ENCODE measurements at places on chromosomes 16 and 17.

GRCh38 chr16:66273644-66274334 lies 92.7 kb upstream of the CDH5 start:
- peak; percentile 83 for DNase-seq

DNA sequence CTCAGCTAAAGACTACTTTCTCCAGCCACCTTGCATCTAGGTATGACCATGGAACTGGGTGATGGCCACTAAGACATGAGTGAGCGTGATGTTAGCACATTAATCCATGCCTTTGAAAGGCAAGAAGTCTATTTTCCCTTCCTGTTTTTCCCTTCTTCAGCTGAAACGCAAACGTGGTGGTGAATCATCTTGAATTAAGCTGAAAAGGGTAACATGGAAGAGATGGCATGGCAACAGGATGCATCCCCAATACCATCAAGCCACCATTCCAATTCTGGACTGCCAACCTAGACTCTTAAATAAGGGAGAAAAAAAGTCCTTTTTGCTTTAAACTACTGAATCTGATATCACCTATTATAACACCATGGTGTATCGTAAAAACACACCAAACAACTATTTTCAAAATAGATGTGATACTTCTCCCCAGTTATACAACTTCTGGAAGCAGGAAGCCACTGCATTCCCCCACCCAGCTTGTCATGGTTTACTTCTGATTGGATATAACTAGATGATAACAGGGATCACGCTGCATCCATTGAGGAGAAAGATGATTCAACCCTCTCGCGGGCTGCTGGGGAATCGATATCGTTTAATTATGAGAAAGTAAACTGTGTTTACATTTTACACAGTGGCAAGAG lies 368.6 kb downstream of the CDH13 start:
- DNase-seq: no peak

DNA sequence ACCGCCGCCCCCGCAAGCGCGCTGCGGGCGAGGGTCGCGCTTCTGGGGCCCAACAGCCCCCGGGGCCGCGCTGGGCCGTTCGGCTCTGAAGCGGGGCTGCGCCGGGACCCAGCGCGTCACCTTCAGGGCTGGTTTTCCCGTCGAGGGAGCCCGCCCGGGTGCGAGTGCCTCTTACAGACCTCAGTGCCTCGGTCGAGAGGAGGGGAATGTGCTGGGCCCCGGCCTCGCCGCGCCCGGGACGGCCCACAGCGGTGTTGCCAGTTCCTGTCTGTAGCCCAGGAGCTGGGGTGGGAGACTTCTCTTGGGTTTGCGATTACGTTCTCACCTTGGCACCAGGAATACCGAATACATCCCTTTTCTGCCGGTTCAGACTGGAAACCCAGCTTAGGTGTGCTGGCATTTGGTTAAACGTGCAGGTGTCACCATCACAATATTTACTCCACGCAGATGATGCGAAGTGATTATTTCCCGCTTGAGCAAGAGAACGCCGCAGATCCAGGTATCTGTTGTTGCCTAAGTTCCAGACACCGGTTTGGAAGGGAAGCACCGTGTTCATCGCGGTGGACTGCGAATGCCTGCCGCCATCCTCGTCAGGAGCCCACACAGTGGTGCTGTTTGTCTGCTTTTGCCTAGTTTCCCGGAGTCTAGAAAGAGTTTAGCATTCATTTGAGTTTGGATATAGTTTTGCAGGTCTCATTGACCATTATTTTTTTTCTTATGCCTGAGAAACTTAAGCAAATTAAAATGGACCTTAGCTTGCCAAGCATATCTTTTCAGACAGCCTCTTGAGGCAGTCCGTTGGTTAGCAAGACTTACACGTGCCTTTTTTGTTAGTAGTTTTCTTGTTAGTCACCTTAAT lies 914 bp downstream of the MAP1LC3B start:
- no peak for DNase-seq

GRCh38 chr17:969811-970355 lies 9.7 kb downstream of the NXN start:
- DNase-seq: peak; percentile 26

GRCh38 chr17:46182961-46183360 lies 10.3 kb downstream of the KANSL1 start:
- no peak for DNase-seq

DNA sequence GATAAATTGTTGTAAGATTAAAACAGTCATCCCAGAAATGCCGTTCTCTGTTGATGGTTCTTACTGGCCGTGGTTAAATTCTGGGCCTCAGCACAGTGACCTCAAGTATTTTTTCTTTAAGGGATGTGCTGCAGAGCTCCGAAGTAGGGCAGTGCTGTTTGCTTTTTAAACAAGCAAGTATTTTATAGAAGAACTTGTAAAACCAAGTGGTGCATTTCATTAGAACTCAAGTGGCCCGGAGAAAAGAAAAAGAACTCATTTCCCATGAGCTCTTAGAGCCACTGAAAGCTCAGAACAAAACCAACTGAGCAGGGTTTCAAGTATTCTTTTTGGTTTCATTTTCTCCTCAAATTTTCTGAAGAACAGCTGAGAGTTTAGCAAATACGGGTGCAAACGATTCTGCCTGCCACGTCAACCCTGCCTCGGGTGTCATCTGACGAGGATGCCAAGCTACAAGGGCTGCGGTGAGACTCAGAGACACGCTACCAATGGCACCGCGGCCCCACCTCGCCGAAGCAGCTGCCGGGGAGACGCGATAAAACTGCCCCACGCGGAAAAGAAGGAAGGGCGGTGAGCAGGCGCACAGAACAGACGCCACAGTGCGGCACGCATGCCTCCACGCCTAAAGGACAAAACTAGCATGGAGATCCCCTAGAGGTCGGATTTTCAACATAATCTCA lies 6.3 kb downstream of the LMF1 start:
- peak; percentile 49 for DNase-seq

DNA sequence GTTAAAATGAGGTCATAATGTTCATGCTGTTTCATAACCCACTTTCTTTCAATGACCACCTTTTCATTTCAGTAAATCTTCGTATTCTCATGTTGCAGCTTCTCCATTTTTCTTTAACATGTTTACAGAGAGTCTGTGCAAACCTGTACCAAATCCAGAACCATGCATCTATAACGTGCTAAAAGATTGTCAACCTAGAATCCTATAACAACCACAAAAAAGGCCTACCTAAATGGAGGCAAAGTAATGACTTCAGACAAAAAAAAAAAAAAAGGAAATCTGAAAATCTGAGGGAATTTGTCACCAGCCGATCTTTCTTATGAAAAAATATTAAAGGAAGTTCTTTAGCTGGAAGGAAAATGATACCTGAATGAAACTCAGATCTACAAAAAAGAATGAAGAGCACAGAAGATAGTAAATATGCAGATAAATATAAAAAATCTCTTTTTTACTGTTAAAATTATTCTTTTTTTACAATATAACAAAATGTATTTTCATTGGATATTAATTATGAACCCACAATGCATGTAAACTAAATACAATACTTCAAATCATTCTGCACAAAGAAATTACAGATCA lies 1.4 kb upstream of the SLFN11 start:
- no peak for DNase-seq

GRCh38 chr17:82497483-82498405 lies 21.8 kb upstream of the FOXK2 start:
- no peak for DNase-seq

DNA sequence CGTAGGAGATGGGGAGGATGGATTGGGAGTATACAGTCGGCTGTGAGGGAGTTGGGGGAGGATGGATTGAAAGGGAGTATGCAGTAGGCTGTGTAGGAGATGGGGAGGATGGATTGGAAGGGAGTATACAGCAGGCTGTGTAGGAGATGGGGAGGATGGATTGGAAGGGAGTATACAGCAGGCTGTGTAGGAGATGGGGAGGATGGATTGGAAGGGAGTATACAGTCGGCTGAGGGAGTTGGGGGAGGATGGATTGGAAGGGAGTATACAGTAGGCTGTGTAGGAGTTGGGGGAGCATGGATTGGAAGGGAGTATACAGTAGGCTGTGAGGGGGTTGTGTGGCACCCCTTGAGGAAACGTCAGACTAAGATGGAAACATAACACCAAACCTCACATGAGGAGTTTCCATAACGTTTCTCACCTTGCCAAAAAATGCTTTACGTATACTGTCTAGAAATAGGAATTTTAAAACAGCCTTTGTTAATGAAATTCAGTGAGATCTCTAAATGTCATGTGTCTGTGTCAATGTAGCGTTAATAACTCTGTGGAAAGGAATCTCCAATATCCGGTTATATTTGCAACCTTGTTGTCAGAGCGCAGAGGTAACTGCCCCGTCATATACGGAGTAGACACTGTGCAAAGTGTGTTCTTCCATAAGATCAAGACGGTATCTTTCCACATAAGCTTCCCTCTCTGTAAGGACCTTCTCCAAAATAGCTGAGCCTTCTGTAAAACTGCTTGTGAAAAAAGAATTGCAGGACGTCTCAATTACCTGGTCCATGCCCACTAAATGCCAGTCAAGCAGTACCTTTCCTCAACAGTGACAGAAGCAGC lies 6.3 kb upstream of the VPS53 start:
- no peak for DNase-seq

DNA sequence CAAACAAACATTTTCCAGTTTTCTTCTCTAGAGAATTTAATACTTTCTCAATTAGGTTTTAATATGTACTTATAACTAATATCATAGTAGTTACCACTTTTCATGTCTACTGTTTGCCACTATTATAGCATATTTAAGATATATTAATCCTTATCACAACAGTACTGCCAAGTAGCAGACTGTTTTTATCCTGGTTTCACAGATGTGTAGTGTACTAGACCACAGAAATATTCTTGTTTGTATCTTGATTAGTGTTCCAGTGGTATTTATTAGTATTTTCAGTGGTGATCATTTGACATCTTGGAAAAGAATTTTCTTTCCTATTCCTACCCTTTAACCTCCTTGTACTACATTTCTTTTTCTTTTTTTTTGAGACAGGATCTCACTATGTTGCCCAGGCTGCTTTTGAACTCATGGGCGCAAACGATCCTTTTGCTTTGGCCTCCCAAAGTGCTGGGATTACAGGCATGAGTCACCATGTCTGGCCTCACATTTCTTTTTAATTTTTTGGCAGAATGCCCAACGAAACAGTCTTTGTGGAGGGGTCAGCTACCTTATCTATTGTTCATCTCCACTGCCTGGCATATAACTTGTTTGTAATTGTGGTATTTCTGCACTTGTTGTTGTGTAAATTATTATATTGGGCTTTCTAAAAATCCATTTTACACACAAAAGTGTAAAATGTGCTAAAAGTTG lies 27.2 kb downstream of the MAP2K4 start:
- DNase-seq: no peak

- no peak for DNase-seq
These were observed 6.1 kb downstream of the SEC14L1 start for GRCh38 chr17:77146882-77147281.

DNA sequence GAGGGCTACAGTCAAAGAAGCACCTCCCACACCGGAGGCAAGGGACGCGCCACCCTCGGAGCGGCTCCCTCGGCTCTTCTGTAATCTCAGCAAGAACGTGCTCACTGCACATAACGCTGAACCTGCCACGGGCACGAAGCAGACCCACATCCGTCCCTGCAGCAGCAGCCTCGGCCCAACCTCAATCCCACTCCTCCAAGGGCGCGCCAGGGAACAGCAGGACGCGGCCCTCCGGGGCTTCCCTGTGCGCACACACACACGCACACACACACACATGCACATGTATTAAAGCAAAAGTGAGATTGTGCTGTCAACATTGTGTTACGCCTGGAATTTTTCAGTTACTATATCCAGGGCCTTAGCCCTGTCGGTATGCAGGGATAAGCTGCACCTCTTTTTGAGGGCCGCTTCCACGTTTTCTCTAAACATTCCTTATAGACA lies 54.0 kb downstream of the TBC1D16 start:
- DNase-seq: no peak

DNA sequence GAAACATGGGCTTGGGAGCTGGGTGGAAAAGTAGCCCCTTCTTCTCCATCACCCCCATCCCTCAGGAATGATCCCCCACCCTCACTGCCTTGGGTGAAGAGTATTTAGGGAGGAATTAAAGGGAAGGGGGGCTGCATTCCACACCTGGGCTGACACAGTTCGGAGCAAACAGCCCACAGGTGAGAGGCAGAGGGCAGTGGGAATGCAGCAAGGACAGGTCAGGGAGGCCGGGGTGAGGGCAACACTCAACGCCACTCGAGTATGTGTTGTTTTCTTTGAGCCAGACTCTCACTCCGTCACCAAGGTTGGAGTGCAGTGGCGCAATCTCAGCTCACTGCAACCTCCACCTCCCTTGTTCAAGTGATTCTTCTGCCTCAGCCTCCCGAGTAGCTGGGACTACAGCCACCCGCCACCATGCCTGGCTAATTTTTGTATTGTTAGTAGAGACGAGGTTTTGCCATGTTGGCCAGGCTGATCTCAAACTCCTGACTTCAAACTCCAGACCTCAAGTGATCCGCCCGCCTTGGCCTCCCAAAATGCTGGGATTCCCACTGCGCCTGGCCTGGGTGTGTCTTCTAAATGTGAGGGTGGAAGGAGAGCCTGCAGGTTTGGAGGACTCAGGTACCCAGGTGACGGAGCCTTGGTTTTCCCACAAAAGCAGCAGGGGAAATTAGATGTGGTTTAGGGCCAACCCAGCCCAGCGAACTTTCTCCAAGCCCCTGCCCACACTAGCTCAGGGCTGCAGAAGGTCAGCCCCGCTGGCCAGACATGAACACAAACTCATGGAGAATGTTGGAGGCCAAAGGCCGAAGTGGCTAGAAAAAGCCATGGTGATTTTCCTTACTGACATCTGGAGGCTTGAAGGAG lies 21.2 kb upstream of the ITGA3 start:
- DNase-seq: no peak

GRCh38 chr17:74119049-74119580 lies 84.4 kb upstream of the RPL38 start:
- no peak for DNase-seq

- DNase-seq: no peak
These were observed 27.7 kb downstream of the USP7 start for GRCh38 chr16:8935989-8936388.

DNA sequence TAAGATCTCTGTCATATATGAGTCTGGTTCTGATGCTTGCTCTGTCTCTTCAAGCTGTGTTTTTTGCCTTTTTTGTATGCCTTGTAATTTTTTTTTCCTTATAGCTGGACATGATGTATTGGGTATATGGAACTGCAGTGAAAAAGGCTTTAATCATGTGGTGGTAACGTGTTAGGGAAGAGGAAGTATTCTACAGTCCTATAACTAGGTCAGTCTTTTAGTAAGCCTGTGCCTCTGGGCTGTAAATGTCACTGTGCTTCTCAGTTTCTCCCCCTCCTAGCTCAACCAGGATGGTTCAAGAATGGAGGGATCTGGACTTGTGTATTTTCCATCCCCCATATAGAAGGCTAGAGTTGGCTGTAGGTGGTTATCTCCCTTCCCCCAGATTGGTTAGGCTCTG lies 202.3 kb upstream of the AXIN2 start:
- DNase-seq: no peak

DNA sequence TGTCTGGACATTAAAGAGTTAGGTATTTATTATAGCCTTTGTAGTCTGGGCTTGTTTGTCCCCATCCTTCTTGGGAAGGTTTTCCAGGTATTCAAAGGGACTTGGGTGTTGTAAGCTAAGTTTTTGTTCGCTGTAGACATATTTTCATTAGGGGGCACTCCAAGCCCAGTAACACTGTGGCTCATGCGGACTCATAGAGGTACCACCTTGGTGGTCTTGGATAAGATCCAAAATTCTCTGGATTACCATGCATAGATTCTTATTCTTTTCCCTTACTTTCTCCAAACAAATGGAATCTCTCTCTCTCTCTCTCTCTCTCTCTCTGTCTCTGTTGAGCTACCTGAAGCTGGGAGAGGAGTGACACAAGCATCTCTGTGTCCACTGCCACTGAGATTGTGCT lies 48.9 kb downstream of the ERCC4 start:
- no peak for DNase-seq
